ENCODE measurements at places on chromosomes 2 and 18.

- no peak for DNase-seq
Observed at GRCh38 chr2:11839916-11840315, 93.5 kb downstream of the LPIN1 start.

GRCh38 chr2:204576362-204576979 lies 31.2 kb downstream of the PARD3B start:
- DNase-seq: no peak

DNA sequence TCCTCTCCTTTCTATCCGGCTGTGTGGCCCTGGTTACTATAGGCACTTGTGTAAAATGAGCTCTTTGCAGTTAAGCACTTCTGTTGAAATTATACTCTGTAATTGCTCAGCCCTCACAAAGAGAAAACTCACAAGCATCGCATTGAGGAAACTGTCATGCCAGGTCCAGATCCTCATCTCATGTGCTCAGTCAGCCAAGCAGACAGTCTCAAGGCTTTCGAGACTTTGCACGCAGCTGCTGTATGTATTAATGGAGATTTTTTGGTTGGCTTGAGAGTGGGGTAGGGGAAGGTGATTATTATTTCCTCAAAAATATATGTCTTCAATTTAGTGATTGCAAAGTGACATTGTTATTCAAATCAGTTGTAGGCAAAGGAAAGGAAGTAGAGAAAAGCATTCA lies 33.0 kb upstream of the PHLPP1 start:
- DNase-seq: peak; percentile 90

- DNase-seq: peak; percentile 49
Observed at GRCh38 chr2:54724560-54725342, 1.3 kb downstream of the EML6 start.

DNA sequence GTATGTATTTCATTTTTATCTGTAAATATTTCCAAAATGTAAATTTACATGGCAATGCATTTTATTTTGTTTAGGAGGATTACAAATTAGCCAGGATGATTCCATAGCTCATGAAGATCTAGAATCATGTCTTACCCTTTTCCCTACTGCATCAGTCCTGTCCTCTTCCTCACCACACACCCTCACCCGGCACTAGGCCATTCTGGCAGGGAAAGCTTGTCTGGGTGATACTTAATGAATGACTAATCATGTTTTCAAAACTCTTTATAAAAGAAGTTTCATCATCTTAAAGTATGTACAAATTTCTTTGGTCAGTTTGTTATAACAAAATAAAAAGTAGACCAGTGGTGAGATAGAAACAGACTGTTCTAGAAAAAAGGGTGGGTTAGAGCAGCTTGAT lies 283.3 kb upstream of the VWC2L start:
- DNase-seq: no peak

GRCh38 chr2:40507432-40507831 lies 55.5 kb upstream of the SLC8A1 start:
- DNase-seq: no peak

- no peak for DNase-seq
Observed at GRCh38 chr2:68734688-68735525, at the start of gene ARHGAP25. ARHGAP25 (plus strand) TSS chr2:68734811; CDS start chr2:68735200, 389 bp downstream.

GRCh38 chr2:65789923-65790675 lies 357.7 kb upstream of the SPRED2 start:
- no peak for DNase-seq

DNA sequence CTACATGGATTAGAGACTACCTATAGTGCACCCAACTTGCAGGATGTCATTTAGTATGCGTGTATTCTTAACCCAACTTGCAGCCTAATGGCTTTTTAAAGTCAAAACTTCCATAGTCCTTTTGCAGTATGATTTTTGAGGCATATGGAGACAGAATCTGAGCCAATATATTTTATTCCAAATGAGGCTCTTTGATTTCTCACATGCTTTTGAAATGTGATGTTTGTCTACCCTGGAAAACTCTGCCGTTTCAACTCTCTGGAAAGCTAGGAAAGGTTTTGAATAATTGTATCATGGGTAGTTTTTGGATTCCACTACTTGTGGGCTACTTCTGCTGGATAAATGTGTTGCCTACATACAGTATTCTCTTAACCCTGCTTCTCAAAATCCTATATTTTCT lies 206.6 kb downstream of the ZNF385B start:
- DNase-seq: no peak

GRCh38 chr2:109201465-109202327 lies 72.7 kb downstream of the SH3RF3 start:
- DNase-seq: peak; percentile 34

DNA sequence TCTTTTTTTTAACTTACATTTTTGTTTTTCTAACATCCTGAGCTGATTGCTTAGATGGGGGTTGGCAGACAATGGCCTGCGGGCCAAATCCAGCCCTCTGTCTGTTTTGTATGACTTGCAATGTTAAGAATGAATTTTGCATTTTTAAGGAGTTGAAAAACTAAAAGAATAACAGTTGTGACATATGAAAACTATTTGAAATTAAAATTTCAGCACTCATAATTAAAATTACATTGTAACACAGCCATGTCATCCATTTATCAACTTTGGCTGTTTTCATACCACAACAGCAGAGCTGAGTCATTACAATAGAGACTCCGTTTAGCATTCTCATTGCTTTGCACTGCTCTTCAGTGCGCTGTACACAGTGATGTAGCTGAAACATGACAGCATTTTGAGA lies 94.1 kb upstream of the MC4R start:
- no peak for DNase-seq

DNA sequence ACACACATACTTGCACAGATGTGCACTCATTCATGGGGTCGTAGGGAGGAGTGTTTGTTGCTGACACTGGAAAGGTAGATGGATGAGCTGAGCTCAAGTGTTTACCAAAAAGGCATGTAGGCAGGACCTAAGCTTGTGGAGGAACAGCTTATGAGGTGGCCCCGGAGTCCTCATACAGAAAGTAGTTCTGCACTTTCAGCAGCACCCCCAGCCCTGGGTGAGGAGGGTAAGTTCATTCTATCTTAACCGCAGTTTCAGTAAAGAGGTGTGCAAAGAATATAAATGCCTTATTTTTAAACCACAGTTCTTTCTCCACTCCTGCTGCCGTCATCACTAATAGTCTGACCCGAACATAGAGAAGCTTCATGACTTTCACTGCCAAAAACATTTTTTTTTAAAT lies 31.7 kb upstream of the RNF152 start:
- DNase-seq: no peak

- DNase-seq: no peak
Observed at GRCh38 chr2:40292291-40292690, 159.6 kb downstream of the SLC8A1 start.

DNA sequence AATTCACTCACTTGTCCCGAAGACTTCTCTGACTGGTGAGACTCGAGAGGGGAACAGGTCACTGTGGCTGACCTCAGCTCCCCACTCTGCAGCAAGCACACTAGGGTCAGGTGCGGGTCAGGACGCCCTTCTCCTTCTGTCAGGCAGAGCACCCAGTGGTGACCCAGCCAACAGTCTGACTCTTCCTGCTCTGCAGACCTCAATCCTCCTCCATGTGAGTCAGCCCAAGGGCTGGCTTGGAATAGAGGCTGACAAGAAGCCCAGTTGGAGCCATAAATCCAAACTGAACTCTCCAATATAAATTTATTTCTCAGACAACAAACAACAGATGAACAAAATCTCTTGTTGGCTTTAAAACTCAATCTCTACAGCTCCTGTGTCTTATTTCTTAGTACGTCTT lies 253.1 kb downstream of the SH3BP4 start:
- DNase-seq: no peak

DNA sequence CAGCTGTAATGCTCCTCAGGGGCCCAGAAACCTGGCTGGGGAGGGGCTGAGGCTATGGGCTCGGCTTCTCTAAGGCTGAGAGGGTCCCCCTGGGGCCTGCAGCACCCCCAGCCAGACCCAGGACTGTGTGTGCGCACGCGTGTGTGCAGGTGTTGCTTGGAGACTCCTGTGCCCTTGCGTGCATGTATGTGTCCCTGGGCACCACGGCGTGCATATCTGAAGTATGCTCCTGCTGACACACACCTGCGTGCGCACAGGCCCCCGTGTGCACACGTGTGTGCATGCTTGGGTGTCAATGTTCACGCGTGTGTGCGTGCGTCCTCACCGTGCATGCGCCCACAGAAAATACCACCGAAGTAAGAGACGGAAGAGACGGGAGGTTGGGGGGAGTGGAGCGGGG lies 14.9 kb upstream of the ECEL1 start:
- peak; percentile 66 for DNase-seq

DNA sequence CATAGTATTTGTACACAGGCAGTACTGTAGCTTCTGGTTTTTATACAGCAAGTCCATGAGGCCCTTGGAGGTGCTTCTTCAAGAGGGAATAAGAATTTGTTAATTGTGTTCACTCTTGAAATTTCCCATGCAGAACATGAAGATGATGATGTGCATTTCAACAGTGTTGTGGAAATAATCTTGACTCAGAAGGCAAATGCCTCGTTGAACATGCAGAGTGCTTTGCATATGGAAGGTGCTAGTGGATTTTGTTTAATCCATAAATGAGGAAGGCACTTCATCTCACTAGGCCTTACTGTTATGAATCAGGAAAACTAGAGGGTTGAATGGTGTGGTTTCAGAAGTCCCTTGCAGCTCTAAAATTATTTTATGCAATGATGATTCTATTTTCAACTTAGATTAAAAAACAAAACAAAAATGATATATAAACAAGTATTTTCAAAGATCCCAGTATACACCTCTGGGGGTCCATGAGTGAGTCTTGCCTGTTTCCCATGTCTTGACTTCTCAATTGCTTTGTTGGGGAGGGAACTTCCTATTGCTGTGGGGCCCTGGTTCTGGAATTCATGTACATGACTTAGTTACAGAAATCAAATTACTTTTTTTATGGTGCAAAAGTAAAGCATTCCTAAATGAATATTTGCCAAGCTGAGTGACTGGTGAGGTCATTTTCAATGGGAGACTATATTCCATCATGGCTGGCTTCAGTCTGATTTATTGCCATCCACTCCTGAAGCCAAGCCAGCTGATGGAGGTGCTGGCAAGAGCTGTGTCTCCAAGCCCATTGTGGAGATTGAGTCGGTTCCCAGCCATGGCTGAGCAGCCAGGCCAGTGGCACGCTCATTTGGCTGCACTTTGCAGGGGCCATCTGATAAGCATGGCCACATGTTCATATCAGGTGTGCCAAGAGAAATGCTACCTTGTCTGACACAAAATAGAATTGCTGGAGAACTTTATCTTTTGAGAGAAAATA lies 56.5 kb downstream of the MGAT5 start:
- DNase-seq: no peak

DNA sequence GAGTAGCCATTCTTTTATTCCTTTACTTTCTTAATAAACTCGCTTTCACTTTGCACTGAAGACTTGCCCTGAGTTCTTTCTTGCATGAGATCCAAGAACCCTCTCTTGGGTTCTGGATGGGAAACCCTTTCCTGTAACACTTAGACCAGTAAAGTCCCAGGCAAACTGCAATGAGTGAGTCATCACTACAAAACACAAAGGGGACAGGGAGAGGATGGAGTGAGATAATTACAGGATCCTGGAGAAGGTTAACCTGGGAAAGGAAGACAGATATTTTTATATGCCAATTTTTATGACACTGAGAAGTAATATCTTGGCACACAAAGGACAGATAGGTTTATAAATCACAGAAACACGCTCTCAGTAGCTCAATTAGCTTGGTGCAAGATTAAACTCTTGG lies 48.7 kb downstream of the EHD3 start:
- no peak for DNase-seq

DNA sequence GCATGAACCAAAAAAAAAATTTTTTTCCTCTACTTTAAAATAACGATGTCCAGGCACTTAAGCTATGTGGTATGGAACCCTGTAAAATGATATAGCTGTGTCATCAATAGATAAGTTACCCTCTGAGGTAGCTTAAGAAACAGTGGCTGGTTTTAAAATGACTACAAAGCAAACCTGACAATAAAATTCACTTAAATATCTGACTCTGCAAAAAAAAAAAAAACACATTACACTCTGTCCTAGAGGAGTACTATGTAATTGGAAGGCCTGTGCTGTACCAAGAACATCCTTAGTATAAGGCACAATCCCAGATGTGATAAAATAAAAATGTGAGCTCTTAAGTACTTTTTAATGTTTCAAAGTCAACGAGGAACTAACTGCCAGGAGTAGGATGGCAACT lies 322.4 kb downstream of the ALK start:
- no peak for DNase-seq

GRCh38 chr2:135615404-135615803 lies 84.1 kb downstream of the R3HDM1 start:
- no peak for DNase-seq

GRCh38 chr2:60453301-60453700 lies 100.2 kb downstream of the BCL11A start:
- peak; percentile 79 for DNase-seq

DNA sequence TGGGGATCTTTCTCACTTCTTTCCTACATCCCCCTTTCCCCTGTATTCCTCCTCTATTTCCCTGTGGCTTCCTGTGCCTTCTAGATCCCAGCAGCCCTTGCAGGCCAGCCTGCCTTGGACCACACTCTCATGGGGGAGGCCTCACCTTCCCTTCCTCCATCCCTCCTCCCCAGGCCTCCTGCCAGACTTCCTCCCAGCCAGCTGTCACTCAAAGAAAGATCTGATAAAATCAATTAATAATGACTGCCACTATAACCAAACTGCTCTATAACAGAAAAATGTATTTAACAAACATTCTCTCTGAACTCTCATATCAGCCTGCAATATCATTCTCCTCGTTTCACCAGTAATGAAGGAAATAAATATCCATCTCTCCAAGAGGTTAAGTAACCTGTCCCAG lies 144.9 kb upstream of the SIX2 start:
- DNase-seq: no peak

DNA sequence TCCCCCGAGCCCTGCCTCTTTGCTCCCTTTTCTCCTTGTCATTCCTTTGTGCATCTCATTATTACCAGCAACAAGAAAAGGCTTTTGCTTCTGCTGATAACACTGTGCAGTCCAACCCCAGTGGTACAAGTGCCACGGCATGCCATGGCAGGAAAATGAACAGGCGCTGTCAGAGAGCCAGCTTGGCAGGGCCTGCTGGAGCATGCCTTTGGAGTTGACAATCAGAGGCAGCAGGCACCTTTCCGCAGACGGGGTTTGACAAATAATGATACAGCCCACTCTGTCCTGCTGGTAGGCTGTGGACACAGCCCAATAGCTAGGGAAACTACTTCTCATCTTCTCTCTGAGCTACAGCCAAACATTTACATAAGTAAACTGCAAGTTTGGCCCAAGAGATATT lies 243.9 kb upstream of the LRRTM1 start:
- DNase-seq: no peak

GRCh38 chr2:222319586-222320435 lies 21.0 kb upstream of the PAX3 start:
- DNase-seq: peak; percentile 85

DNA sequence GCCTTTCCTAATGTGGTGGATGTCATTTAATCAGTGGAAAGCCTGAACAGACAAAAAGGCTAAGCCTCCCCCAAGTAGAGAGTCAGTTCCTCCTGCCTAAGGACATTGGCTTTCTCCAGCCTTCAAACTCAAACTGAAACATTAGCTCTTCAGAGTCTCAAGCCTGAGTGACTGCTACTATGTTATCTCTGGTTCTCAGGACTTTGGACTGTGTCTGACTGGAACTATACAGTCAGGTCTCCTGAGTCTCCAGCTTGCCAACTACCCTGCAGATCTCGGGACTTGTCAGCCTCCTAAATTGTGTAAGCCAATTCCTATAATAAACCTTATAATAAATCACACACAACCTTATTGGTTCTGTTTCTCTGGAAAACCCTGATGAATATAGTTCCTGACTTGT lies 12.6 kb downstream of the HYCC2 start:
- DNase-seq: no peak

Data from retina (tissue), 1 donor.